Stimulated activated CD8-positive, alpha-beta memory T cell treated with anti-CD3 and anti-CD28 coated beads, Interleukin-4, amount 100 ng/mL, for 48 hours (primary cell): ENCODE measurements at places on chromosomes 7 and 10.

DNA sequence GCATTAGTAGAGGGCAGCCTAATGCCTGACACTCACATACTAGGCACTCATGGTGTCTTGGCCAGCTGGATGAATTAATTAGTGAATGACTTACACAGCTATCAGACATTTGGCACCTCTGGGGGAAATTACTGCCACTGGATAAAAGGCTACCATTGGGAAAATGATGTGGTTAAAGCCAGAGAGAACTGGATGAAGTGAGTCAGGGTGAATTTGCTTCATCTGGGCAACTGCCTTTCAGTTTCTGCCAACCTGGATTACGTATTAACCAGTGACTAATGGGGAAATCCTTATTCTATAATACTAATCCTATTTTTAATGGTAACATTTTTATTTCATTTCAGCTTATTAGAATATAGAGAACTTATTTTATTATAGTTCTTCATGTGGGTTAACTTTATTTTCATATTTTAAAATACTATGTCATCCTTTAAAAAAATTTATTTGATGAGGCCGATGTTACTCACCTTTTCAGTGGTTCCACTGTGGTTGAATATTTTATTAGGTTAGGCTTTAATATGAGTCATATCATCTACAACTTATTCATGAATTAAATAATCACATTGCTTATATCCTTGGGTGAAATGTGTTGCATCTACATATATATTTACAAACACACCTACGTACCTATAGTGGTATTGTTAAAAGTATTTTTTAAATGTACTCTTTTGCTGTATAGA lies 85.6 kb upstream of the CAPZA2 start:
- DNase-seq, result no peak

DNA sequence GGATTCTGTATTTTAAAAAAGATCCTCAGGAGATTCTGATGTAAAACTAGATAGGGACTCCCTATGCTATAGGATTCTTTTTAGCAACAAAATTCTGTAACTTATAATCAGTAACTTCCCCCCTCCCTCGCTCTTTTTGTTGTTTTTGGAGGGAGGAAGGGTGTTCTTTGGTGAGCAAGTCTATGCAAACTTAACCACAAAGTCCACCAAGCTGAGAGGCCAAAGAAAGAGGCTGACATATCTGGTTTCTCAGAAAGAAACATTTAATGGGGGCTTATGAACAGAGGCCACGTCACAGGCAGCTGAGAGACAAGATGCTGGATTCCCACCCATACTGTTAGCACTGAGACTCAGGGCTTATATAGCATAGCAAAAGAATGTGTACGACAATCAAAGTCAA lies 14.3 kb upstream of the ABCB5 start:
- no peak for DNase-seq

DNA sequence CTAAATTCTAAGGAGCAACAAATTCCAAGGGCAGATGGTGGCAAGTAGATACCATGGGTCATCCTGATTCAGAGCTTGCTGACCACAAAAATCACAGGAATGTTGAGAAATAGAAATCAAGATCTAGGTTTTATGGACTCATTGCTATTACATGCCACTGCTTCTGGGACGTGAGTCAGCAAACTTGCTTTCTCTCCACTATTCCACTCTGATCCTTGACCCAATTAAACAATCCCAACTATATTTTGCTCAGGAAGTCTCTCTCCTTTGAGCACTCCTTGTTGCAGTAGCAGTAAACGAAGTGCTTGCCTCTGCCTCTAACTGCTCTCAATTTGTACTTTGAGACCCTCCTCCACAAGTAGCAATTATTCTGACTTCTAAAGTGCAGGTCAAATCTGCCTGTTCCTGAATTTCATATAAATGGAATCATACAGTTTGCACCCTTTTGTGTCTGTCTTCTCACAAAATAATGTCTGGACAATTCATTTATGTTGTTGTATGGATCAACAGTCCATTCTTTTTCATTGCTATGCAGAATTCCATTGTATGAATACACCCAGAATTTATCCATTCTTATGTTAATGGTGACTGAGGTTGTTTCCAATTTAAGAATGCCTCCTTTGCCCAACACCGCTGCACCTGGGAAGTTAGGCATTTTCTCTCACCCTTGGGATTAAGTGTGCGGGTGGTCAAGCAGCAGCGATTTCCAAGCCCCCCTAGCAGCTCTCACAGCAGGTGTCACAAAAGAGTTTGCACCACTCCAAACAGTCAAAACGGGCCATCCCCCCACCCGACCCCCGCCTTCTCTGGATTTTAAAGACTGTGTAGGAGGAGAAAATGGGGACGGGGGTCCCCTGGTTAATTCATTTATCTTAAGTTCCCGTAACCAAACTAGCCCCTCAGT lies 35.9 kb downstream of the ACSM6 start:
- no peak for DNase-seq

- no peak for DNase-seq
These were observed 4.3 kb downstream of the GCK start for GRCh38 chr7:44184873-44185446.

DNA sequence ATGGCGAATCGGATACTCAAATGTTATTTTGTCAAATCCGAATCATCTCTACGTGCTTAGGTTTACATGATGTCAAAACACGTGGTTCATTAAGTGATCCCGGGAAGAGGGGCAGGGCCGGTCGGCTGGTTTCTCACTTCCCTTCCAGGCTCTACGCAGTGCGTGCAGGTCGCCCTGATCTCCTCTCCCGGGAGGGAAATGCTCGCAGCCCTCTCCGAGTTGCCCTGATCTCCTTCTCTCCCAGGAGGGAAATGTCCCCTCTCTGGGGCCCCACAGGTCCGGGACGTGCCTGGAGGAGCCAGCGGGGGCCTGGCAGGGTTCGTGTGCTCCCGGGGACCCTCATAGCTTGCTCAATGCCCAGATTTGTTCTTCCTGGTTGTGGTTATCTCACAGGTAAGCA lies 202.7 kb downstream of the DNAJB6 start:
- DNase-seq, result no peak

- DNase-seq, result no peak
These were observed 39.4 kb downstream of the ADRB1 start for GRCh38 chr10:114083040-114083439.

- DNase-seq, result no peak
These were observed 1.8 kb downstream of the FRAT2 start for GRCh38 chr10:97332591-97333350.

- DNase-seq, result no peak
These were observed 469.5 kb downstream of the POM121L12 start for GRCh38 chr7:53504914-53505313.

DNA sequence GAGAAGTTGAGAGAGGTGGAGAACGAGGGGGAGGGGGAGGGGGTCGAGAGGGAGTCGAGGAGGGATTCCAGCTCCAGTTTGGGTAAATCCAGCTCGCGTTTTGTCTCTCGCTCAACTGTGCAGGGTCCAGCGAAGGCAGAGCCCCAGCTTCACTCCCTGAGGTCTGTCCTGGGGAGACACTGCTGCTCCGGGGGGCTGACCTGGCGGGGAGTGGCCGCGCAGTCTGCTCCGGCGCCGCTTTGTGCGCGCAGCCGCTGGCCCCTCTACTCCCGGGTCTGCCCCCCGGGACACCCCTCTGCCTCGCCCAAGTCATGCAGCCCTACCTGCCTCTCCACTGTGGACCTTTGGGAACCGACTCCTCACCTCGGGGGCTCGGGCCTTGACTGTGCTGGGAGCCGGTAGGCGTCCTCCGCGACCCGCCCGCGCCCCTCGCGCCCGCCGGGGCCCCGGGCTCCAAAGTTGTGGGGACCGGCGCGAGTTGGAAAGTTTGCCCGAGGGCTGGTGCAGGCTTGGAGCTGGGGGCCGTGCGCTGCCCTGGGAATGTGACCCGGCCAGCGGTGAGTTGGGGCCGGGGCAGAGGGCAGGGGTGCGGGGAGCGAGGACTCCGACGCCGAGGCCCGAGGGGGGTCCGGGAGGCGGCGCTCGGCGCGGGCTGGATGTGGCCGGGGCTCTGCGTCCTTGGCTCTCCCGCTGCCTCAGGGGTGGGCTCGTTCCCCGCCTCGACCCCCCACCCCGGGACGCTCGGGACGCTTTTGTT lies at the start of gene TET1:
Gene TET1 (plus strand): TSS at position 152 of the 757 bp plus-strand sequence. CDS start 12,002 bp downstream, outside the sequence.
- peak; percentile 56 for DNase-seq

- DNase-seq, result no peak
These were observed 59.4 kb upstream of the AQP1 start for GRCh38 chr7:30852308-30852684.

DNA sequence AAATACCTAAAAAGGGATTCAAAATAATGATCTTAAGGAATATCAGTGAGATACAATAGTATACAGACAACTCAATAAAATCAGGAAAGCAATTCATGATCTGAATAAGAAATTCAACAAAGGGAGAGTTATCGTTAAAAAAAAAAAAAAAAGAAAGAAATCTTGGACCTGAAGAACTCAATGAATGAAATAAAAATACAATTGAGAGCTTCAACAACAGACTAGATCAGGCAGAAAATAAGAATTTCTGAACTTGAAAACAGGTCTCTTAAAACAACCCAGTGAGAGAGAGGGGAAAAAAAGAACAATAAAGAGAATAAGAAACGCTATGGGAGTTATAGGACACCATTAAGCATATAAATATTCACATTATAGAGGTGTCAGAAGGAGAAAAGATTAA lies 72.0 kb upstream of the MACROH2A2 start:
- DNase-seq, result no peak

GRCh38 chr7:159138508-159138907 lies 6.2 kb downstream of the VIPR2 start:
- DNase-seq, result no peak

- no peak for DNase-seq
These were observed 23.1 kb downstream of the RET start for GRCh38 chr10:43099928-43100327.

- DNase-seq, result no peak
These were observed 2.5 kb upstream of the TWIST1 start for GRCh38 chr7:19119870-19120486.

DNA sequence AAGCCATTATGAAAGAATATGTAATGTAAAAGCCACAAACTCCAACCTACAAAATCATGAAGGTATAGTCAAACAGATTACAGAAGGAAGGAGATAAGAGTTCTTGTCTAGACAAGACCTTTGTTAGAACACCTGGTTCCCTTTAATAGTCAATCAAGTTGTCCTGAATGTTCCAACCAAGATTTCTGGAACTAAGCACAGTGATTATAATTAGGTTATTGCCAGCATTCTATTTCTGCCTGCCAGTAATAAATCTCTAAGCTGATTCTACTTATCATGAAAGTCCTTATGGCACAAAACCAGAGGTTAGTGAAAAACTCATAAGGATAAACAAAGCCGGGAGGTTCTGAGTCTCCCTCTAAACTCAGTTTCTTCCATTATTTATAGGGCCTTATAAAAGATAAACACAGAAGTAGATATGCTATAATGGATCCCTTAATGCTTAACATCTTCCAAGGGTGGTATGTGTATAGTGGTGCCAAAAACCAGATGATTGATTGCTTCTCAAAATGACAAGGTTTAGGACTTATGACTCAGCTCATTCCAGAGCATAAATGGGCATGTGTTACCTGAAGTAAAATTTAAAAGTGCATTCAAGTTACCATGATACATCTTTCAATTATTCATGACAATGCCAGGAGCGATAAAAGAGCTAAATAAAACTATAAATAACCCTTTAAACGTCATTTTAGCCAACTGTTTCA lies 237.2 kb downstream of the CSTF2T start:
- no peak for DNase-seq

GRCh38 chr10:113282564-113282963 lies 270.3 kb upstream of the HABP2 start:
- DNase-seq, result no peak

GRCh38 chr7:69895446-69895845 lies 297.2 kb downstream of the AUTS2 start:
- DNase-seq, result no peak

DNA sequence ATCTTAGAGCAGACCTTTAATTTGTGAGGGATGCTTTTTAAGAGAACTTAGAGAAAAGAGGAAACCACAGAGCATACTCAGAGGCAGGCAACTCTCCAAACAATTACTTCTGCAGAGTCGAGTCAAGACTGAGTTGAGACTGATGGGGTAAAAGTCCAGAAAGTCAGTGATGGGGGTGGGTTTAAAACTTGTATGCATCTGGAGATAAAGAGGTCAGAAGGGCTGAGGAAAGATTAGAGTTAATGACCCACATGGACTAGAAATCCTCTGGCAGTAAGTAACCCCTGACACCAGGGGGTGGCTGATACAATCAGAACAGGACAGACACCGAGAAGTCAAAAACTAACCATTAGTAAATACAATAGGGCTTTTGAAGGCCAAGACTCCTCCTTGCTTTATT lies 42.4 kb upstream of the SEPTIN7 start:
- no peak for DNase-seq

GRCh38 chr7:107169120-107170050 lies 582 bp downstream of the HBP1 start:
- DNase-seq, result peak; percentile 92

DNA sequence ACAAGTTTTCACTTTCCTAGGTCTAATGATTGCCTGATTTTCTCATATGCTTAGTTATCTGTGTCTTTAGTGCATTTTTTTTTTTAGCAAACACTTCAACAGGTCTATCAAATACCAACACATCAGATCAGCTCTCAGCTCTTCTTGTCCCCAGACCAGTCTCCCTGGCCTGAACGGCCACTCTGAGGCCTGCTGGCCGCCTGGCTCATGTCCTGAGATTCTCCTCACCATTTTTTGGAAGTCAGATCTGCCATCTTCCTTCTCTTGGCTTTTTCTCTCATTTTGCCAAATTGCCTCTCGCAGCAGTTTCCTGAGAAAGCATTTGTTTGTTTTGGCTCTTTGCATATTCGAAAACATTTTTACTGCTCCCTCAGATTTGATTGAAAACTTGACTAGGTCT lies 29.3 kb downstream of the PPP2R2D start:
- no peak for DNase-seq

- no peak for DNase-seq
These were observed 249.0 kb upstream of the PPP2R2D start for GRCh38 chr10:131651674-131652437.

DNA sequence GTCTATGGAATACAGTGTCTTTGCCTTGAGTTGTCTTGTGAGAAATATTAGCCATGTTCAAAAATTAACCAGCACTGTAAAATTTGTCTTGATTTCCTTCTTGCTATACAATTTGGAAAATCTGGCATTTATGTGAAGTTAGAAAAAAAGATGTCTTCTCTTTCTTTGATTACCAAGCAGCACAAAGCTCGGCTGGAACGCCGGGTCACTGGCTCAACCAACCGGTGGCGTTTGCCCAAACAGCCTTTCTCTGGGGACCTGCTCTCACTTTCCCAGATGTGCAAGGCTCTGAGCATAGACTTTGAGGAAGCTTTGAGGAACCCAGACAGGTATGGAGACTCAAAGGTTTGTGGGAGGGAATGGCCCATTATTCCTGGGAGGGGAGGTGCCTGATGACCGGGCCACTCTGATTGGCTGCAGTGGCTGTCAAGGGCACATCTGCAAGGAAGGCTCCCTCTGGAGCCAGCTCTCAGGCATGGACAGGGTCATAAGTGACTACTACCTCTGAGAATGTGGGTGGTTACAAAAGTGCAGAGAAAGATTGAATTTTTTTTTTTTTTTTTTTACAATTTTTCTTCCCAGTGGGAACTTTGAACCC lies 5.6 kb downstream of the BTBD16 start:
- no peak for DNase-seq

GRCh38 chr7:16422917-16423316 lies 1.6 kb upstream of the CRPPA start:
- no peak for DNase-seq

- DNase-seq, result peak; percentile 50
These were observed 10.4 kb upstream of the ZNF485 start for GRCh38 chr10:43595739-43596298.

- DNase-seq, result no peak
These were observed 13.5 kb upstream of the RALA start for GRCh38 chr7:39609935-39610263.
